HT1080 (cell line): ENCODE measurements at places on chromosomes 13 and 19.

DNA sequence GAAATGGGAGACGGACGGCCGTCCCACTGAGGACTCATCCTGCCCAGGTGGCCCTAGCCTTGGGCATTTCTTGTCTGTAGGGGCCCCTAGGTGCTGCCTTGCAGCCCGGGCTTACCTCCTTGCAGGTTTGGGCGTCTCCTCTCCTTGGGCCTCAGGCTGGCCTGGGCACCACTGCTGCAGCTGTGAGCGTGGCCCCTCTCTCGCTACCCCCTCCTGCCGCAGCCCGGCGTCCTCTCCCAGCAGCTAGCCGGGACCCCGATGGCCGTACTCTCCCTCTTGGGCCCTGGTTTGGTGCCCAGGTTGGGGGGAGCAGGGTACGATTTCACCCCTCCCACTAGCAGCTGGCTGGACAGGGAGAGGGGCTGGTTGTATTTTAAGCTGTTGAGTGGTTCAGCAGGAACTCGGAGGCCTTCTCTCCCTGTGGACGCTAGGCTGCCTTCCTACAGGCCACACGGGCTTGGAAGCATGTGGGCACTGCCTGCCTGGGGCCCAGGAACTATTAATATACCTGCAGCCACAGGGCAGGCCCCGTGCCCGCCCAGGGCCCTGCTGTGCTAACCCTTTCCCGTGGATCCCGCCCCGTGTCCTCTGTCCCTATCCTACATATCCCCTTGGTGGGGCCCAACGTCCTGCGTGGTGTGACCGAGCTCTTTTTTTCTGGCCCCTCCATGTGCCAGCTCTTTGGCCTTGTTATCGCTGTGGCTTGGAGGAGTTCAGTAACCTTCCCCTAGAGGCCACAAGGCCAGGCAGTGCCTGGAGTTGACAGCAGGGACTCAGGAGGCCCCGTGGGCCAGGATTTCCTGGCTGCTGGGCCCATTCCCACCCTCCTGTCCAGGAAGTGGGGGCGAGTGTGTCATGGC lies 11.7 kb downstream of the NDUFB7 start:
- DNase-seq, result no peak

GRCh38 chr19:5864725-5865486 lies 5.4 kb downstream of the FUT5 start:
- DNase-seq, result no peak

GRCh38 chr13:109135018-109135417 lies 505.6 kb downstream of the MYO16 start:
- no peak for DNase-seq

- peak; percentile 66 for DNase-seq
Measured at GRCh38 chr19:41595258-41595889, 19.4 kb downstream of the CEACAM21 start.

- DNase-seq, result no peak
Measured at GRCh38 chr19:41547569-41547968, 28.4 kb upstream of the CEACAM21 start.

- no peak for DNase-seq
Measured at GRCh38 chr19:11136400-11137101, 19.0 kb downstream of the SPC24 start.

- no peak for DNase-seq
Measured at GRCh38 chr13:75660694-75661093, 24.6 kb downstream of the LMO7 start.

- DNase-seq, result no peak
Measured at GRCh38 chr19:10625762-10626138, 397 bp downstream of the SLC44A2 start.

GRCh38 chr19:45793178-45793564 lies 526 bp upstream of the DMWD start:
- no peak for DNase-seq

DNA sequence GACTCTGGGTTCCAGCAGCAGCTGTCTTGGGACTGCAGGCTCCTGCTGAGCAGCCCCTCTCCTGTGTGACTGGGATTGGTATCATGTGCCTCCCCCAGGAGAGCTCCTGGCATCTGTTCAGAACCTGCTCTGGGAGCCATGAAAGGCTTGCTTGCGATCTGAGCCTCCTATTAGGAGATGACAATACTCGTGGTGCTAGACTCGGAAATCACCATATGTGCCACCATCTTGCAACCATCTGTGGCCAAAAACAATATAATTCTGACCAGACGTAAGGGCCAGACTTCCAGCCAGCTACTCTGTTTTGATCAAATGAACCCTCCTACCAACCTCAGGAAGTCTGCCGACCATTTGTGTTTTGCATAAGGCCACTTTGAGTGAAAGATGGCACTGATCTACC lies 484.7 kb downstream of the IRS2 start:
- DNase-seq, result no peak

GRCh38 chr13:76885203-76886004 lies 801 bp downstream of the KCTD12 start:
- peak; percentile 66 for DNase-seq

- no peak for DNase-seq
Measured at GRCh38 chr19:4090356-4091220, 23.9 kb upstream of the ZBTB7A start.

DNA sequence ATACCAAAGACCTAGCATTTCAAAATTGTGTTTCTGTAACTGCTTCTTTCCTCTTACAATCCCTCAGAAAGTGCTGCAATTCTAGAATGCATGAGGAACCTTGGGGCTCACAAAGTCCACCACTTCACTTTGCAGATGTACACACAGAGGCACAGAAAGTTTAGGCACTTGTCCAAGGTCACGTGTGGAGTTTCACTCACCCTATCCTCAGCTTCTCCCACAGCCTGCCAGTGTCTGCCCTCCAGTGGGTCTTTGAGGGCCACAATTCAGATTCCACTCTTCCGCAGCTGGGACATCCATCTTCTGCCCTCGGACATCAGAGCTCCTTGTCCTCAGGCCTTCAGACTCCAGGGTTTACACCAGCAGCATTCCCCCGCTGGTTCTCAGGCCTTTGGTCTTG lies 210.5 kb upstream of the SERP2 start:
- DNase-seq, result no peak

- no peak for DNase-seq
Measured at GRCh38 chr13:94087100-94087499, 392.4 kb downstream of the DCT start.

DNA sequence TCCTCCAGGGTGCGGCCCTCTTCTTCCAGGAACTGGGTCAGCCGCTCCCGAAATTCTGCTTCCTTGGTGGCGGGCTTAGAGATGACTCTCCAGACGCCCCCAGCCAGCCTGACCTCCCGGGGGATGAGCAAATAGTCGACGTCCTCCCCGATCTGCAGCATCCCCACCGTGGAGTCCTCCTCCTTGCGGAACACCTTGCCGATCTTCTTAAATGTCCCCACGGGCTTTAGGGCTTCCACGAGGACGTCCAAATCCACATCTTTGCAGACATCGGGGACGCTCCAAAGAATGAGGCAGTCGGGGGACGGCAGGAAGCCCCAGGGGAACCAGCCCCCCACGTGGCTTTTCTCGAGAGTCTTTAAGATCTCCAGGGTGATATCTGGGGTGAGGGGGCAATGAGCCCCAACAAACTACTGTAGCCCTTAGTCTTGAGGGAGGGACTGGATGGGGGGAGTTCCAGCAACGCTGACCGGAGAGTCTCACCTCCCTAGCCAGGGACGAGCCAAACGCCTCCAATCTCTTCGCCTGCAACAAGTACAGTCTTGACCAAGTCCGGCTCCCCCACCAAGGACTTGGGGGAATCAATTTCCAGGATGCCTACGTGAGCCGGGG lies 608 bp downstream of the CCDC8 start:
- no peak for DNase-seq

DNA sequence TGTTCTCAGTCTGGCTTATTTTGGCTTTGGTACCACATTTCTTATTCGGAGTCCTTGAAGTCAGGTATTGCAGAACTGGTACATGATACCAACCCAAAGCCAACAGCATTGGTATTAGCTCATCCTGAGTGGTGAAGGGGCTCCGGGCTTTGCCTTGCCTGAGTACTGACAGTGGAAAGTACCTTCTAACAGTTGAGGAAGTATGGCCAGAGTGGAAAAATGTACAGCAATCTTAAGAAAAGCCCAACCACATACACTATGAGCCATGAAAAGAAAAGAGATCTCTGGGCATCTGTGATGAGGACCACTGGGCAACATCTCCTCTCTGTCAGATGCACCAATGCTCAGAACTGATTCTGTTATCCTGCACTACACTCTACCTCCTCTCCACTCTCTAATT lies 8.3 kb downstream of the LCP1 start:
- no peak for DNase-seq

GRCh38 chr13:60335531-60335930 lies 61.5 kb upstream of the TDRD3 start:
- no peak for DNase-seq

- peak; percentile 90 for DNase-seq
Measured at GRCh38 chr13:113836768-113837559, 26.9 kb downstream of the GAS6 start.

- peak; percentile 38 for DNase-seq
Measured at GRCh38 chr19:12840091-12841079, 2.1 kb downstream of the MAST1 start.

DNA sequence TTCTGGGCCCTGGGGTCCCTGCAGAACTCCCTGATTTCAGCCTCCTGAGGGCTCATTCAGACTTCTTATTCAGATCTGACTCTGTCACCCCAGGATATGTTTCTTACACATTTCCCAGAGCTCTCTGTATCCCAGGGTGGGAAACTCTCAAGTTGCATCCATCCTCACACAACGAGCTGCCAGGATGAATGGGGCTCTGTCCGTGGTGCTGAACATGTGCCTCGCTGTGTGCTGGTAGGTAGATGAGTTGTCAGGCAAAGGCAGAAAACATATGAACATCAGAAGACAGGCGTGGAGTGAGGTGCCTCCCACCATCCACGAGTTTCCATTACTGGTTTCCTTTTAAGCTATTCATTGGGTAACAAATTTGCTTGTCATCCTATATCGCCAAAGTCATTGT lies 11.4 kb upstream of the IGFL1 start:
- DNase-seq, result no peak
